ENCODE measurements at places on chromosomes 3 and 15.

- DNase-seq: no peak
Observed at GRCh38 chr3:46114323-46114988, 87.2 kb upstream of the XCR1 start.

GRCh38 chr3:194274424-194275085 is 76.6 kb downstream of the CPN2 start:
- no peak for DNase-seq

DNA sequence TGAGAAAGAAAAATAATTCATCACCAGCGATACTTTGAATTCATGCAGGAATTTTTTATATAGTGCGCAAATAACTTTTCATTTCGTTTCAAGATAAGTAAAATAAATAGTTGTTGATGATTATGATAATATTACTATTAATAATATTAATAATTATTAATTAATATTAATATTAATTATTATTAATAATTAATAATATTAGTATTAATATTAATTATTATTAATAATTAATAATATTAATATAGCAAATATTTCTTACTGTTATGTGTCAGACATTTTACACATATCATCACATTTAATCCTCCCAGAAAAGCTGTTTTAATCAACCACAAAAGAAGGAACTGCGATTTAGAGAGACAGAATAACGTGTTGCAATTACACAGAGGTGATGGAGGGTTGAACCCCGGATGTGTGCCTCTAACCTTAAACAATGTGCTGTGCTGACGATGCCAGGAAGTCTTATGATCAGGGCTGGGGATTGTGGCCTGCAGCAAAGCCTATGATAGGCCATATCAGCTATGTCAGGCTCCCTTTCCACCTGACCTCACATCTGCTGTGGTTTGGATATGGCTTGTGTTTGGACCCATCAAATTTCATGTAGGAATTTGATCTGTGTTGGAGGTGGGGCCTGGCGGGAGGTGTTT is 263.5 kb upstream of the NR2F2 start:
- no peak for DNase-seq

DNA sequence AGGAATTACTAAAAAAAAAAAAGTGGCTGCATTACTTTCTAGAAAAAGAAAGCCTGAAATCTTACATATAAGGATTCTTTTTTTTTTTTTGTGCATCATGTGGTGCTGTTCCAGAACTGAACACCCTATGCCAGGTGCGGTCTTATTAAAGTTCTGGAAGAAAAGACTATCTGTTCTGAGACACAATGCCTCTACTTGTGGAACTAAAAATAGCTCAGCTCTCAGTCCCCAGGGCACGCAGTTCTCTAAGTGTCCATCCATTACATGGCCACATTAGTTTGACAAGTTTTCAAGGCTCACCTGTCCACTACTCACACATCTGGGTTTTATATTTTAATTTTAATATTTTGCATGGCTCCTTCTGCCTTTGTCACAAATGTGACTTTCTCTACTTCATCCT is 126.6 kb upstream of the ADAMTS9 start:
- no peak for DNase-seq

- DNase-seq: no peak
Observed at GRCh38 chr3:77799278-77799677, 759.4 kb downstream of the ROBO2 start.

DNA sequence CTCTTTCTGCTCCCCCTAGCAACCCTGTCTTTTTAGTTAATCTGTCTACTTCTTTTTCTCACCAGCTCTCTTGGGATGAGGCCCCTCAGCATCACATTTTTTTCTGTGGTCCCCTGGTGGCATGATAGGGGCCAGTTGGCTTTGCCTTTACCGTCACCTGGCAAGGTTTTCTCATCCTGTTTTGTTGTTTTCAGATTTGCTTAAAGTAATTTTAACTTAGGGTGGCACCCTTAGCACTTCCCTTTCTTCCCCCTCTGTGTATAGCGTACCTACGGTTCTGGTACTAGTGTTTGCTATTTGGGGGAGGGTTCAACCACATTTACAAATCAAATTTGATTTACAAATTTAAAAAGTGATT is 35.6 kb downstream of the PDCD6IP start:
- no peak for DNase-seq

DNA sequence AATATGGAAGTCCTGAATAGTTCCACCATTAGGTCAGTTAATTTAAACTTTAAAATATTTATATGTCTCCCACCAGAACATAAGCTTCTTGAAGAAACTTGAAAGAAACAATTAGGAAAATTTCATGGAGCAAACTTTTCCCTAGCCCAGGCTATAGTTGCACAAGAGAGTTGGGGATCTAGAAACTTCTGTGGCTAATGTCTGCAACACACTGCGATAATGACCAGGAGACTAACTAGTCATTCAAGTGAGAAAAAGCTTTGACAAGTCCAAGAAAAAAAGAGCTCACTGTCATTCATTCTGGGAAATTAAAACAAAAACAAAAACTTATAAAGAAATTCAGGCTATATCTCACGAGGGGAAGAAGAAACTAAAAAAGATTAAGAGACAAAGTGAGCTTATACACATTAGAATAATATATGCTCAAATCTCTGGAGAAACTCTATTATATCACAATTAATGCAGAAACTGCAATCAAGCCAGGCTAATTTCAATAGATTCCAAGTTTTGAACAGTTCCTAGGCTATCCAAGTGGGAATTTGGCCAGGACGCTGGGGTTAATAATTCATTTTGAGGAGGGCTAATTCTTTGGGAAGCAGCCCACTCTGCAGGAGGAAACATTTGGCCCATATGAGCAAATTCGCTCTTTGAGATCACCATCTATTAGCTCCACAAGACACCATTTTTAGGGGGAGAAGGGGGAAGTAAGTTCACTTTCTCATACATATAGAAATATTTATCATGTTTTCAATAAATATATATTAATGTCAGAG is 134.6 kb downstream of the MEIS2 start:
- DNase-seq: no peak

DNA sequence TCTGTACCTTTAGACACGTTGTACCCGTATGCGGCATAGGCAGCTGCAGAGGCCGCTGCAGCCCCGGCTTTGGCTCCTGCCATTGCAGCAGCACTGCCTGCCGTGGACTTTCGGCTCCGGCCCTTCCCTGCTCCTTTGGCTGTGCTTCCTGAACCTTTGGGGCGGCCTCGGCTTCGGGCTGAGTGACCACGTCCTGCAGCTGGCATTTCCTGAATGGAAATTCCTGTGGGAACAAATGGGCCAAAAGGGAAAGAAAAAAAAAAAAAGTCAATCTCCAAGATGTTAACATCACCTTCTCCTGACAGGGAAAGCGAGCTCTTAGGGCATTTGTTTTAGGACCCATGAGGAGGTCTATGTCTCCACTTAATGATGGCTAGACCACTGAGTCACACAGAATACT is 29.6 kb downstream of the CHAC1 start:
- no peak for DNase-seq

DNA sequence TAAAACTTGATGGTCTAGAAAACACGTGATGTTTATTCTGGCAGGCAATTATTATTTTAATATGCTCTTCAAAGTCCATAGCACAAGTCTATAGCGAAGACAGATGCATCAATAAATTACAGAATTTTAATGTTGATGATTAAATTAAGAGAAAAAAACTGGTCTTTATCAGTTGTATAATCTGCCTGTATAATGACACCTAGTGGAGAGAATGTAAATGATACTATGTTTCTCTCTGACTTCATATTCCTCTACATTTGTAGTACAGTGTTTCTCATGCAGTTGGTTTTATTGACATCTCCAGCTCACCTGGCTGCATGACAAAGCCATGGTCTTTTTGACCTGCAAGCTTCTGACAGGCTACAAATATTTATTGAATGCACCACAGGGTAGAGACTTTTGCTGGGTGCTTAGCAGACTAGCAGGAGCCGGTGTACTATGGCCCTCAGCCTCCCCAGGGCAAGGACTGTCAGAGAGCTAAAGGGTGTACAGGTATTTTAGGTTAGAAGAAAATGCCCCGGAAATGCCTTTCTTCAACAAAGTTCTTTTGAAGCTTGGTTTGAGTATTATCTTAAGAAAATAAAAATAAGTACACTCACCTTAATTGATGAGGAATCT is 289.9 kb downstream of the GAP43 start:
- no peak for DNase-seq

DNA sequence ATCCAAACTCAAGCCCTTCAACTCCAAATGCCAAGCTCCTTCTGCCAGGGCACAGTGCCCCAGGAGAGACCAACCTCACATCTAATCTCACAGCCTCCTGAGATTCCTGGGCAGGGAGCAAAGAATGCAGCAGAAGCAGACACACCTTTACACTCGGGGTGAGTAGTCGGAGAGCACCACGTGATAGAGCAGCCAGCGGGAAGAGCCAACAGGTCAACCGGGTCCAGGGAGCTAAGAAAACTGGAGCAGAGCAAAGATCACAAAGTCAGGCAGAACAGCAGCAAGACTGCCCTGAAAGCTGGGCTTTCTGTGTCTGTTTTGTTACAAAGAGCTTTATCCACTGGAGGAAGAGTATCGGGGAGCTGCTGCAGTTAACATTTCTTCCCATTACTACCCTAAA is 4.2 kb downstream of the B3GALNT1 start:
- DNase-seq: no peak

GRCh38 chr15:68631601-68632051 is 52.8 kb downstream of the CORO2B start:
- DNase-seq: no peak

GRCh38 chr3:184491011-184491576 is 70.5 kb upstream of the EPHB3 start:
- no peak for DNase-seq

DNA sequence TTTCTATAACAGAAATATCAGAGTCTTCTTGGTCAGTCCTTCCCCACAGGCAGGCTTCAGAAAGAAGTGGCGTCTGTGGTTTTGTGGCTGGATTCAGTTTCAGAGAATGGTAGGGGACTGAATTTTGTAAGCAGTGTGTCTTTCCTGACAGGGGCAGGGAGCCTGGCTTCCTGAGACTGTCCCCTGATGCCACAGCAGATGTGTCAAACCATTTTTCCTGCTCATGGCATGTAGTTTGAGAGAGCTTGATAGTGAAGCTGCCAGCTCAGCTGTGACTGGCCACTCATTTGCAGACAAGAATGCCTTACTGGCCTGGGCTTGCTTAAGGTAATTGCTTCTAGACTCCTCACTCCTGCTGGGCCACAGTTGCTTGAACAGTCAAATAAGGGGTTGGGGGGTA is 26.4 kb downstream of the LARS2 start:
- no peak for DNase-seq

All from cortex of kidney (tissue), 1 donor.